Hematopoietic multipotent progenitor cell treated with erythropoietin and hydrocortisone succinate and interleukin-3 and kit ligand, for 15 days (in vitro differentiated cells): ENCODE measurements at places on chromosomes 11 and 22.
A peak's percentile ranks its signal among the peaks of the same experiment; 100 is the strongest.

DNA sequence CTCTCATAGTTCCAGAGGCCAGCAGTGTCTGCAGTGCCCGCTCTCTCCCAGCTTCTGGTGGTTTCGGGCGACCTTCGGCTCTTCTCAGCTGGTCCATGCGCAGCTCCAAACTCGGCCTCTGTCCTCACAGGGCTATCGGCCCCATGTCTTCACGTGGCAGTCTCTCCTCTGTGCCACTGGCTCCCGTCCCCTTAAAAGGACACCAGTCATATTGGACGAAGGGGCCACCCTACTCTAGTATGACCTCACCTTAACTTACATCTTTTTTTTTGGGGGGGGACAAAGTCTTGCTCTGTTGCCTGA, 13.8 kb downstream of the LTO1 start:
- no peak for DNase-seq

GRCh38 chr11:1930462-1930830, 10.9 kb downstream of the TNNT3 start:
- DNase-seq = peak; percentile 67

- DNase-seq = no peak
Observed at GRCh38 chr11:126899961-126900748, 100.4 kb downstream of the KIRREL3 start.

GRCh38 chr11:132139181-132139580, 768.8 kb downstream of the NTM start:
- no peak for DNase-seq

DNA sequence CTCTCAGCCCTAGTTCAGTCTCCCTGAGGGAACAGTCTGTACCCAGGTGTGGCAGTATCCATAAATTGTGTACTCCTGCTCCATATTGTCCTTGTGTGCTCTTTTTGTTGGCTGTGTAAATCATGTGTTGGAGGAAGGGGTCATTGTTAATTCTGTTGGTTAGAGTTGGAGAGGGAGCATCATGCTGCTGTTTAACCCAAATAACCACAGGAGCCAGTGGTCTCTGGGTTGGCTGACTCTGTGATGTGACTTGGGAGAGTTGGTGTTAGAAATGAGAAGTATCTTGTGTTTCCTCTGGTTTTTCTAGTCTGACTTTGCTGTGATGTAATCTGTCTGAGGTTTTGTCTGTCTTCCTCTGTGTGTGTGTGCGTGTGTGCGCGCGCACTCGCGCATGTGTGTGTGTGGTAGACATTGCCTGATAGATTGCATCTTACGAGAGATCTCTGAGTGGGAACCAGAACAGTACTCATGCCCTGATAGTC, 30.5 kb downstream of the CTNND1 start:
- DNase-seq = no peak

GRCh38 chr11:23041001-23041503, 180.8 kb upstream of the CCDC179 start:
- DNase-seq = no peak

GRCh38 chr11:107819361-107820014, 39.1 kb downstream of the SLC35F2 start:
- no peak for DNase-seq

- DNase-seq = no peak
Observed at GRCh38 chr11:18063125-18063524, 17.1 kb upstream of the TPH1 start.

DNA sequence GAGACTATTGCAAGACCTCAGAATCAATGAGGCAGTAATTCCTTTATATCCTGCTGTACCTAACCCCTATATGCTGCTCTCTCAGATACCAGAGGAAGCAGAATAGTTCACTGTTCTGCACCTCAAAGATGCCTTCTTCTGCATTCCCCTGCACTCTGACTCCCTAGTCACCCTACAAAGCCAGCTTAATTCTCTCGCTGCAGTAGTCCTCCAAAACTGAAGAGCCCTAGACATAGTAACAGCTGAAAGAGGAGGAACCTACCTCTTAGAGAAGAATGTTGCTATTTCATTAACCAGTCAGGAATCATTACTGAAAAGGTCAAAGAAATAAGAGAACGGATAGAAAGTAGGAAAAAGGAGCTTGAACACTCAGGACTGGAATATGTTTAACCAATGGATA, 49.3 kb downstream of the PRSS23 start:
- no peak for DNase-seq

- no peak for DNase-seq
Observed at GRCh38 chr11:10326012-10326964, 21.4 kb downstream of the ADM start.

GRCh38 chr11:102626676-102627075, 1.5 kb upstream of the MMP20 start:
- no peak for DNase-seq

GRCh38 chr11:129945373-129945772, 50.0 kb upstream of the NFRKB start:
- DNase-seq = no peak

DNA sequence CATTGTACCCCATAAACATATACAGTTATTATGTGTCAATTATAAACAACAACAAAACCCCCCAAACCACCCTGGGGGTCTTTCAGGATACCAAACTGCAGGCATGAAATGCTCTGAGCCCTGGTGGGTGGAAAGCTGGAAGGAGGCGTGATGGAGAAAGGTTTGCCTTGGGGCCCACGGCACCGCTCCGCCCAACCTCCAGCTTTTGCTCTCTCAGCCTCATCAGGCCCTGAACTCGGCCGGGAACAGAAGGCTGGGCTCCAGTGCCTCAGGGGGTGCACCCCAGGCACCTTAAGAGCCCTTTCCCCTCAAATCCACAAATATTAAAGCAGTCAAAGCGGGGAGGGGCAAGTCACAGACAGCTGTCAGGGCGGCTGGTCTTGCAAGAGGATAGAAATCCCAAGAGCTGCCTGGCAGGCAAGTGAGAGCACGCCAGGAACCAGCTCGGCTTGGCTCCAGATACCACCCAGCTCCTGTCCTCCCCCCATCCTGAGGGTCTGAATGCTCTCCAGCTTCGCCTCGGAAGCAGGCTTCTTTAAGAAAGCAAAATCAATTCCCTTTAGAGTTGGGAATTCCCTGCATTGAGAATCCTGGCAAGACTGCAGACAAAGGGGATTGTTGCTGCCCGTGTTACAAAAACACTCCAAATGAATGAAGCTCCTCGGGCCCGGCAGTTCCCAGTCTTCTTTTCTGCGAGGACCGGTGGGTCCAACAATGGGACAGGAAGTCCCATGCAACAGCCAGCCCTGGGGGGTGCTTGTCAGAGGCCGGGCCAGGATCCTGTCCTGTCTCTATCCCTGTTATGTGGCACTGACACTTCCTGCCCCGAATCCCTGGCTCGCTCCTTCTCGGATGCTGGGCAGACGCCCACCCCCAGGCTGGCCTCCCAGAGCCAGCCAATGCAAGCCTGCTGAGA, 80.8 kb downstream of the NAT10 start:
- no peak for DNase-seq

DNA sequence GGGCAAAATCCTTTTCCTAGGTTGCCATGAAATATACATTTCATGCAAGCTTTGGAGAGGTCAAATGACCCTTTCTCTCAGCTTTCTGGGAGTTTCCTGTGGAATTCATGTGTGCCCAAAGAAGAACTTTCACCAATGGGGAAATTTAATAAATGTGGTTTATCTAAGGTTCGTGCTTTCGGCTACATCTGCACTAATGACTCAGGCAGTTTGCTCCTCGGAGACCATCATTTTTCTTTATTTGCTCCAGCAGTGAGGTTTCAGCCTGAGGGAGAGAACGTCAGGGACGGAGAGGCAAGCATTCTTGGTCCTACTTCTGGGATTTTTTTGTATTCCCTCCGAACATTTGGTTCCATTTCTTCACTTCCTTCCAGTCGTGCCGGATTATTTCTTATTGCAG, 85.2 kb downstream of the FLI1 start:
- DNase-seq = no peak

- no peak for DNase-seq
Observed at GRCh38 chr22:21571679-21572078, 4.2 kb downstream of the UBE2L3 start.

DNA sequence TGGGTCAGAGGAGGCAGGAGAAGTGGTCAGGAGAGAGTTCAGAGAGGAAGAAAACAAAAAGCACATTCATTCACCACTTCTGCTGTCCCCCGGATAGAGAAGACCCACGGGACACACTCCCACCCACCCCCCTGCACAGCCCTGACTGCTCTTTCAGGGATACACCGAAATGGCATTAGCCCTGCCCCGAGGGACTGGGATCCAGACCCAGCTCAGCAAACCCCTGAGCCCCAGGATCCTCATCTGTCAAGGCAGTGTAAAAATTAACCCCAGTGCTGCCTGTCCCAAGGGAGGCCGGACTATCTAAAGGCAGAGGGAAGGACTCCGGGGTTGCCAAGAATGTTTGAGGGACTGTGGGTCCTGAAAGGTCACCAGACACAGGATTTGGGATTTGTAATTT, 31.2 kb downstream of the TPBGL start:
- no peak for DNase-seq

- no peak for DNase-seq
Observed at GRCh38 chr11:57251037-57251436, 14.0 kb upstream of the APLNR start.

- no peak for DNase-seq
Observed at GRCh38 chr11:78933350-78933749, 358.7 kb upstream of the NARS2 start.

DNA sequence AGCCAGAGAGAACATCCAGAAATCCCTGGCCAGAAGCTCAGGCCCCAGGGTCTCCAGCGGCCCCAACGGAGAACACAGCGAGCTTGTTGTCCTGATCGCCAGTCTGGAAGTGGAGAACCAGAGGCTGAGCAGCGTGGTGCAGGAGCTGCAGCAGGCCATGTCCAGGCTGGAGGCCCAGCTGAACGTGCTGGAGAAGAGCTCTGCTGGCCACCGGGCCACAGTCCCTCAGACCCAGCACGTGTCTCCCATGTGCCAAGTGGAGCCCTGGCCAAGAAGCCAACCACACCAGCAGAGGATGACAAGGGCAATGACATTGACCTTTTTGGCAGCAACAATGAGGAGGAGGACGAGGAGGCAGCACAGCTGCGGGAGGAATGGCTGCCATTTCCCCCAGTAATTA, 20.6 kb upstream of the SCGB1D1 start:
- no peak for DNase-seq

GRCh38 chr22:27866135-27867084, 52.6 kb downstream of the PITPNB start:
- no peak for DNase-seq

DNA sequence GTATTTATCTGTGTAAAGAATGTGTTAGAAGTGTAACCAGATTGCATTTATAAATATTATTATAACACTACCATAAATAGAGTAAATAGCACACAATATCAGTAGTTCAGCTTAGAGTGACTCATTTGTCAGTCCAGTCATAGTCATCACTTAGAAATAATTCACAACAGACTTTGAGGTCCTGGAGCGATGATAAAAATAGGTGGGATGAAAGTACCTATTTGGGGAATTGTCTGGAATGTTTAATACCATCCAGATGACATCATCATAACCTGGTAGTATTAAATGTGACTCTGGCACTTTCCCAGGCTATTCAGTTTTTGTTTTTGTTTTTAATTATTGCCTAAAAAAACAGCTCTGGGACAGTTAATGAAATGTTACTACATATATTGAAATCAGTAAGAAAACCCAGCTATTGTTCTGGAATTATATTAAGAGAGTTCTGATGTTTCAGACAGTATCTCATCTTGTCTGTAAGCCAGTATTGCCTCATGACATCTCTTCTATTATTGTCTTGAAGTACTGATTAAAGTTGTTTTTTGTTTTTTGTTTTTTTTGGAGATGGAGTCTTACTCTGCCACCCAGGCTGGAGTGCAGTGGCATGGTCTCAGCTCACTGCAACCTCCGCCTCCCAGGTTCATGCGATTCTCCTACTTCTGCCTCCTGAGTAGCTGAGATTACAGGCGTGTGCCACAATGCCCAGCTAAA, 74.8 kb downstream of the SIK2 start:
- DNase-seq = no peak

DNA sequence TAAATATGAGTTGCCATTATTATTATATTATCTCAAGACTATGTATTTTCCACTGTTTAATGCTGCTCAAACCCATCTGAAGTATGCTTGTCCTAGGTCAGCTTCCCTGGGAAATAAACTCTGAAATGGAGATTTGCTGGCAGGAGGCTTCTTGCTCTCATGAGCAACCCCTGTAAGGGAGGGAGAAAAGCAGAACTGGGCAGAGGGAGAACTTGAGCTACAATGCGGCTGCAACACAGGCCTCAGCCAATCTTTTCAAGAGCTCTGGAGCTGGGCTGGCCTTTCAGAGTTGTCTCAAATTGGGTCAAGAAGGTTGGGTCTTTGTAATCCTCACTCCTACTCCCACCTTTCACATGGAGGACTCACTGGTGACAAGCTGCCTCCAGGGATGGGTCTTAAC, 412.6 kb downstream of the TENM4 start:
- DNase-seq = no peak

GRCh38 chr11:123797541-123797940, 8.6 kb downstream of the OR6M1 start:
- no peak for DNase-seq

- no peak for DNase-seq
Observed at GRCh38 chr22:46289244-46289891, 7.3 kb upstream of the GTSE1 start.

- no peak for DNase-seq
Observed at GRCh38 chr11:17987826-17988225, 25.0 kb downstream of the SERGEF start.

GRCh38 chr11:60854847-60855725, 664 bp downstream of the PTGDR2 start:
- no peak for DNase-seq

DNA sequence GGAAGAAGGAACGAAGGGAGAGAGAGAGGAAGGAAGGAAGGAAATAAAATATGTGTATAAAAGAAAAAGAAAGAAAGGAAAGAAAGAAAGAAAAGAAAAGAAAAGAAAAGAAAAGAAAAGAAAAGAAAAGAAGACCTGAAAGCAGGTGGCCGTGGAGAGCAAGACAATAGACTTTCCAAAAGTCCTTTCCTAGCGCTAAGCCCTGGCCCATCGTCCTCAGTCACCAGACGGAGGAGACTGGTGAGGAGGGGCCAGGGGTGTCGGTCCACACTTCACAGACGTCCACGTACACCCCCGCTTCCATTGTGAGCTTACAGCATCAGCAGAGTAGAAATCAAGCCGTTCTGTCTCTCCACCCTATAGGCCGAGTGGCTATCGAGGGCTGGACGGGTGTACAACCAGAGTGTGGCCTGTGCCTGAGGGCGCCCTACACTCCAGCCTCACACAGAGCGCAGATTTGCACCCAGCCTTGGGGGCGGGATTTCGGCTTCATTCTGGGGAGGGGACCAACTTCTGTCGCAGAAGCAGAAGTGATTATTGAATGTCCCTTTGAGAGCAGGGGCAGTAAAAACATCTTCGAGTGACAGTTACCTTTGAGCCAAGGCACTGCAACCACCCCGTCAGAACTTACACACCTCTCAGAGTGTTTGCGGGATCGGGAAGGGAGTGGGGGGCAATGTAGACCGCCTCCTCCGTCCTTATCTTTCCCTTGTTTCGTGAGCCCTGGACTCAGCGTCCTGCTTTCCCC, 2.0 kb upstream of the BSX start:
- no peak for DNase-seq

DNA sequence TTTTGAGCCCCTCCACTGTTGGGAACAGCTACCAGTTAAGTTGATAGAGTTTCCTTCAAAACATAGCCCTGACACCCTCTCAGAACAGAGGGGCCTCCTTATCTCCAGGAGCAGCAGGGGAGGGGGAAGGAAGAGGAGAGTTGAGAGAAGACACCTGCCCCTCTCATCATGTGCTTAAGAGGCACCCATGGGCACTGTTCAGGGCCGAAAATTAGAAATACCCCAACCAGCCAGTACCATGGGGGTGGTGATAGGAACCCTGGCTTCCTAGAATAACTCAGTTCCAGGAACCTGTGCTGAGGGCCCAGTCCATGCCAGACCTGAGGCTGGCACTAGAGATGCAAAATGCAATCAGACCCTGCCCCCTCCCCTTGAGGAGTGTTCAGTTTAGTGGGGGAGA, 9.3 kb upstream of the GDPD5 start:
- DNase-seq = peak; percentile 91
